NCI-H187 treated with DMSO at 0.1 percent for 48 hours (cell line): ENCODE measurements at places on chromosomes 6 and 20.

DNA sequence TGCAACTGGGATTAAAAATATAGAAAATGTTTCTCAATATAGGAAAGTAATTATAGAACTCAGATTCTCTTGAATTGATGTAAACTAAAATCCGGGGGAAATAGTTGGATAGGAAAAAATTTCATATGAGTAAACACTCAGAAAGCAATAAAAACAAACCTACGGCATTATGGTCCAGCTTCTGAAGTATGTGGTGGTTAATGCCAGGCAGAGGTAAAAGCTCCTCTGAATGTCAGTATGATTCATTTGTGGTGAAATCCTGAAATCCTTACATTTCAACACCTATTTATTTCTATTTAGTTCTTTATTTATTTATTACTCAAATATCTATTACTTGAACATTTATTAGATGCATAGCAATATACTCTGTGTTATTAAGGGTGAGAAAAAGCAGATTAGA lies 145.1 kb downstream of the RIMS1 start:
- DNase-seq, result no peak

DNA sequence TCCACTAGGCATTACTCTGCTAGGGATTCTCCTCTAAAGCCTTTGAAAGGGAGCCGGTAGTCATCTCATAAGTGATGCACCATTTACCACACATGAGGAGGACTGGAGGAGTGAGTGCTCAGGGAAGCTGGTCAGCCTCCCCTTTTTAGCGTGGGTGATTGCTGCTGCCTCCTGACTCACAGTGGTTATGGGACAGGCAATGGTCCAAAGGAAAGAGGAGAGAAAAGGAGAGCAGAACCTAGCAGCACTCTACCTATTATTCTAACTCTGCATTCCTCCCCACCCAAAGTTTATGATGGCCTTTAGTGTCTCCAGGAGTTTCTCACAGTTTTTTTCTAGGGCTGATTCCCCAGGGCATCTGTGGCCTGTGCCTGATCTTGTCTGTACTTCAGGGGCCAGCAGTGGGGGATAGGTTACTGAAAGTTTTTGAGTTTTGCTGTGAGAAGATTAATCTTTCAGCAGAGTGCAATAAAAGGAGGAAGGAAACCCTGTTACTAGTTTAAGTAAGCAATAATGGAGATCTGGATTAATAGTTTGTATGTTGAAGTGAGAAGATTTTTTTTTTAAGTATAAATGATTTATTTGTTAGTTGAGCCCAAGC lies 36.4 kb upstream of the GCLC start:
- DNase-seq, result no peak

GRCh38 chr6:120966321-120966720 lies 368.0 kb downstream of the TBC1D32 start:
- no peak for DNase-seq

DNA sequence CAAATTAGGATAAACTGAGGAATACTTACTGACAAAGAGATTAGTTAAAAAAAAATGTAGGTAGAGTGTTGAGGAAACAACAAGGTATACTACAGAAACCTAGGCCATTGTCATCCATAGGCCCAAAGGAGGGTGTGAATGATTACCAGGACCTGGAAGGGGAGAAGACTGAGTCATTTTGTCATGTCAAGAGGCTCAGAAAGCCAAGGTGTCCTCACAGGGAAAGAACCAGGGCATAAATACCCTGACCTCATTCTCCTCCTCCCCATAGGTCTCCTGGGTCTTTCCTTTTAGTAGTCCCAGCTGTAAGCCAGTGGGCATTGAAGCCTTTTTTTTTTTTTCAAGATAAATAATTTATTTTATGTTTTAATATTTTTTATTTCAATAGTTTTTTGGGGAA lies 582.1 kb upstream of the JAG1 start:
- DNase-seq, result no peak

- DNase-seq, result no peak
Observed at GRCh38 chr6:100381111-100381510, 83.6 kb downstream of the SIM1 start.

- no peak for DNase-seq
Observed at GRCh38 chr20:13008761-13009681, at the start of gene SPTLC3. Gene SPTLC3 (plus strand): TSS chr20:13008972. CDS start chr20:13009268, 296 bp downstream.

DNA sequence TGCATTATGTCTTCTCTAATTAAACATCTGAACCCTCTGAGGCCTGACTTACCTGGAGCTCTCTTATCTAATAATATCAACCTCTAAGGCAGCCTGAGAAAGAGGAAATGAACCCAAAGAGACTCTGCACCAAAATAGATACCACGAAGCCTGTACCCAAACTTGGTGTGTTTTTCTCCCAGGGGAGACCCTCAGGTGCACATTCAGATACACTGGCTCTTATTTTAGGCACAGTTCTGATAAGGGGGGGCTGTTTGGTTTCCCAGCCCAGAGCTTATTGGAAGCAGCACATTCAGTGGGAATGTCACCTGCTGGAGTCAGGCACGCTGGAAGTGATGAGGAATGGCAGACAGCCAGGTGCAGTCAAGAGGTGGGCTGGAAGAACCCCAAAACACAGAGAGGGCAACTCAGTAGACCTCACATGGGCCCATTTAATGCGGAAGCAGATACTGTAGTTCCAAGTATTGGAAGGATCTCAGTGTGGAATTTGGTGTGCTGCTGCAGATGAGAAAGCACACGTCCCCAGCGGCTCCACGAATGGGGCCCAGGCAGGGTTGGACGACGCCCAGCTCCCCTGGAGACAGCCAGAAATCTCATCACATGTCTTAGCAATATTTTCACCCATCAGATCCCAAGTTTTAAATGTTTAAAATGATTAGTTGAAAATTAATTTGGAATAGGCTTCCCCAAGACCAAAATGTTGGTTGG lies 9.7 kb upstream of the CCR6 start:
- DNase-seq, result no peak

- no peak for DNase-seq
Observed at GRCh38 chr20:22260506-22260905, 323.9 kb downstream of the FOXA2 start.

DNA sequence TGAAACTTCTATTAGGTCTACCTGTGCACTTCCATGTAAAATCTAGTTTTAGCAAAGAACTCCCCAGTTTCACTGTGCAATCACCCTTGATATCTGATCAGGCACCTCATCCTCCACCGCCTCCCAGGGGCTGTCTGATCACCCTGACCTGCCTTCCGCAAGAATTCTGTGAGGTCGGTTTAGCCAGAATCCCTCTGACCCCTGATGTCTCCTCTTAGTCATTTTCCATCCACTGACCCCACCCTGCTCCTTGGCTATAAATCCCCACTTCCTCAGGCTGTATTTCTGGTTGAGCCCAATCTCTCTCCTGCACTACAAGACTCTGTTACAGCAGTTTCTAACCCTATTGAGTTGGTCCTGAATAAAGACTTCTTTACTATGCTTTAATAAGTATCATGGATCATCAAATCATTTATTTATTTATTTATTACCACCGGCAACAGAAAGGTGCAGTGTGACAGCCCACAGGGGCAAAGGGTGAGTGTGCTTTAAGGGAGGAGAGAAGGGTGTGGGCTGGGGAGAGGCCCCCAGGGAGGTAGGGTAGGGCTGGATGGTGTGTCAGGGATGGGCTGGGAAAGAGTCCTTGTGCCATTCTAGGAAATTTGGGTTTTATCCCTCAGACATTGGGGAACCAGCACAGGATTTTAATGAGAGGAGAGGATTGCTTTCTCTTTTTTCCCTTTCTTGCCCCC lies 11.2 kb upstream of the SERPINB6 start:
- no peak for DNase-seq

- DNase-seq, result no peak
Observed at GRCh38 chr6:156577749-156578148, 199.4 kb upstream of the ARID1B start.

- DNase-seq, result no peak
Observed at GRCh38 chr20:59406446-59406845, 106.0 kb downstream of the EDN3 start.

GRCh38 chr20:14777591-14777990 lies 440.2 kb upstream of the FLRT3 start:
- DNase-seq, result no peak

- no peak for DNase-seq
Observed at GRCh38 chr6:169591616-169592015, 110.2 kb downstream of the WDR27 start.
